ENCODE measurements at places on chromosomes 12 and 14. TPM values are rescaled to one million over a fixed set of nuclear protein-coding genes. Genes with fewer than 3 reads are reported as not detected.

Gene VRTN
- 0.10 TPM for total RNA-seq

Gene RIMKLB
- 0.39 TPM for total RNA-seq

Gene MANSC4
- total RNA-seq: not detected

Gene A2M
- total RNA-seq: 3.0 TPM

Gene SDR39U1
- 61.8 TPM for total RNA-seq

- DNase-seq: no peak
These were observed 24.1 kb upstream of the NRDE2 start for GRCh38 chr14:90355540-90356518.

GRCh38 chr12:81005606-81006005 is 67.9 kb upstream of the LIN7A start:
- DNase-seq: no peak

DNA sequence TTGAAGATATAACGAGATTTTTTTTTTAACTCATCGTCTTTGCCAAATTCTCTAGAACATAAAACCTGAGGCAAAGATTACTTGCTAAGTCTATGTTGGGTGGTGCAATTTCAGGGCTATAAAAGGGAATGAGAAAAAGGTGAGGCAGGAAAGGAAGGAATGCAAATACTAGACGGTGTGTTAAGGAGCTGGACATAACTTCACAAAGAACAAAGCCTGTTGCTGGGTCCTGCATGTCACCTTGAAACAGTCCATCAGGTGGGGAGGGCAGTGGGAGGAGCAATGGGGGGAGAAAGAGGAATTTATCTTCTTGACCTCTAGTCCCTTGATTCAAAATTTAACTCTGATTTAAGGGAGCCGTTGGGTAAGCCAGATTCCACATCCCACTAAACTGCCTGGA is 16.1 kb upstream of the DUSP6 start:
- no peak for DNase-seq

DNA sequence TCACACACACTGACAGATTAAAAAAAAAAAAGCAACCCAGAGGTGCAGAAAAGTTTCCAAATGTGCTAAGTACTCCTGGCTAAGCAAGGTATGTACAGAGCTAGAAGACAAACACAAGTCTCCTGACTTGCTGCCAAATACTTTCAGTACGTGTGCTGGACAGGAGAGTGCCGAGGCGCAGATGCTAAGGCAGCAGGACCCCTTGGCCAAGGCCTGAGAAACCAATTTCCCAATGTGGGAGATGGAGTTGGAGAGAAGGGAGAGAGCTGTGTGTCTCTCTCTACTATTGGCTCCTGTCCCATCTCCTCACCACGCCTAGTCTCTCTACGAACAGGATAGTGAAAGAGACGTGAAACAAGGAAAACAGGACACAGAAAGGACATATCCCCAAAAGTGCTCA is 5.3 kb downstream of the SPRYD3 start:
- DNase-seq: no peak

GRCh38 chr12:47742253-47742825 is 16.3 kb downstream of the RAPGEF3 start:
- peak; percentile 26 for DNase-seq

DNA sequence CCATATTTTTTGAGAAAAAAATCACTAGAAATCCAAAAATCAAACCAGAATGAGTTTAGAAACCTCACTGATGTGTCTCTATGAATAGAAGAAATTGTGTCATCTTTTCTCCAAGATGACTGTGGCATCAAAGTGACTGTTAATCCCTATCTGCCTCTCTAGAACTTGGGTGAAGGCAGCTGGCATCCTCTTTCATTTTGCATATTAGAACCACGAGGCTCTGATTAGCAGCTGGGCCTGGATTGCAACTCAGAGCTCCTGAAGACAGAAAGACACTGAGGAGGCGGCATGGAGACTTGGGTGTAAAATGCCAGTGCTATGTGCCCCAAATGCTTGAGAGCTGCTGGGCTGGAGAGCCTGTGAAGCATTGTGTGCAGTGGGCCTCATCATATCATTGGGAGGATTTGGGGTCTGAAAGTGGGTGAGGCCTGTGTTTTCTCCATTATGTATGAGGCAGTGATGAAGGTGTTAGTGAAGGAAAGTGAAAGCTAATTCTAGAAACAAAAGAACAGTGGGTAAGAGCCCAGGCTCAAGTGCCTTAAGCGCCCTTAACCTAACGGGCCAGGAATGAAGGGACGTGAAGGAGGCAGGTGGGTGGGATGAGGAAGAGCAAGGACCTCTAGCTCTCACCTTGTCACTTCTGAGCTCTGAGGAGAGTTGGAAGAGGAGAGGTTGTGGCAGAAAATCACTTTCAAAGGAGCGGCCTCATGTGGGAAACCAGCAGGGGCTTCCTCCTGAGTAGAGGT is 26.2 kb downstream of the NKX2-8 start:
- no peak for DNase-seq

Measured in HCT116 (cell line).